Aortic smooth muscle cell (primary cell): ENCODE measurements at places on chromosomes 6 and 20. TPM values are rescaled to one million over a fixed set of nuclear protein-coding genes. Genes with fewer than 3 reads are reported as not detected.

Gene THEMIS
- not detected in 2 replicates for total RNA-seq

Gene BMP5
- not detected in 2 replicates for total RNA-seq

Gene SPINT4
- total RNA-seq, result not detected in 2 replicates

Gene C20orf204
- 0.75 and 1.1 TPM in 2 replicates for total RNA-seq

Gene MLN
- total RNA-seq, result not detected in 2 replicates

Gene MUCL3
- total RNA-seq, result not detected in 2 replicates

Gene SLC22A1
- total RNA-seq, result 0.53 and 0.75 TPM in 2 replicates

Gene GJA1
- total RNA-seq, result 642 and 728 TPM in 2 replicates

Gene PRSS35
- 1.6 and 8.7 TPM in 2 replicates for total RNA-seq

Gene CLVS2
- total RNA-seq, result not detected in 2 replicates

Gene ULBP3
- total RNA-seq, result 15.8 and 22.6 TPM in 2 replicates

Gene B3GALT4
- 10.0 and 12.2 TPM in 2 replicates for total RNA-seq

Gene PPP1R14C
- 11.3 and 22.9 TPM in 2 replicates for total RNA-seq

Gene VSTM2L
- total RNA-seq, result 0.53 and 0.93 TPM in 2 replicates

Gene CAGE1
- 0.06 and 0.13 TPM in 2 replicates for total RNA-seq

Gene DNAH8
- under 0.01 TPM in 2 replicates for total RNA-seq

Gene LY6G6C
- total RNA-seq, result not detected in 2 replicates

Gene ANGPT4
- not detected in 2 replicates for total RNA-seq

Gene RAB44
- under 0.01 TPM in 1 of 2 replicates, not detected in the other for total RNA-seq

Gene RIPOR2
- 0.87 and 5.4 TPM in 2 replicates for total RNA-seq

Gene USP49
- 1.3 and 2.1 TPM in 2 replicates for total RNA-seq

Gene MEI4
- total RNA-seq, result not detected in 2 replicates

Gene HDAC2
- total RNA-seq, result 44.1 and 59.3 TPM in 2 replicates

Gene SLC2A10
- total RNA-seq, result 40.7 and 40.8 TPM in 2 replicates

Gene SLC22A2
- total RNA-seq, result 0.13 TPM in 1 of 2 replicates, not detected in the other

Gene TUBE1
- 17.7 and 20.3 TPM in 2 replicates for total RNA-seq

Gene TGM3
- not detected in 2 replicates for total RNA-seq

Gene BACH2
- total RNA-seq, result under 0.01 and 0.19 TPM in 2 replicates

Gene C6orf52
- 0.31 and 0.66 TPM in 2 replicates for total RNA-seq

Gene CCM2L
- 0.37 and 0.53 TPM in 2 replicates for total RNA-seq

Gene ARMH2
- not detected in 2 replicates for total RNA-seq

Gene TFAP2C
- not detected in 2 replicates for total RNA-seq

Gene ABHD16B
- total RNA-seq, result not detected in 2 replicates

Gene KIAA1586
- total RNA-seq, result 12.8 and 13.7 TPM in 2 replicates

Gene PCSK2
- total RNA-seq, result not detected in 2 replicates

Gene B3GAT2
- total RNA-seq, result not detected in 2 replicates

Gene ARFGEF3
- total RNA-seq, result 0.25 and 0.26 TPM in 2 replicates

Gene HSPA1A
- total RNA-seq, result 97.9 and 108 TPM in 2 replicates

Gene HMGCLL1
- total RNA-seq, result not detected in 2 replicates

Gene MCM8
- total RNA-seq, result 6.7 and 11.2 TPM in 2 replicates
